ENCODE measurements at places on chromosomes 5 and 9.

DNA sequence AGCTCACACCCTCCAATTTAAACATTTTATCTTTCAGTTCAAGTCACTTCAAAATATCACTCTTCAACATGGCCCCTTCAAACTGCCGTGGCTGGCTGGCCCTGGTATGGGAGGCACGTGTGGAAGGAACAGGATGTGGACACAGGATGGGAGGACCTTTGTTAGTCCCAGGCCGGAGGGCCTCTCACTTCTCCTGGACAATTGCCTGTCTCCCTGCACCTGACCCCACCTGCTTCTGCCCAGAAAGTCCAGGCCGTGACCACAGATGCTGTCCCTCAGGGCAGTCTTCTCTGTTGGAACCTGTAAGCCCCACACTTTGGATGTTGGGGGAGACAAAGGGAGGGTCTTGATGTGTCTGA, 19.4 kb downstream of the AMBP start:
- DNase-seq, result no peak

DNA sequence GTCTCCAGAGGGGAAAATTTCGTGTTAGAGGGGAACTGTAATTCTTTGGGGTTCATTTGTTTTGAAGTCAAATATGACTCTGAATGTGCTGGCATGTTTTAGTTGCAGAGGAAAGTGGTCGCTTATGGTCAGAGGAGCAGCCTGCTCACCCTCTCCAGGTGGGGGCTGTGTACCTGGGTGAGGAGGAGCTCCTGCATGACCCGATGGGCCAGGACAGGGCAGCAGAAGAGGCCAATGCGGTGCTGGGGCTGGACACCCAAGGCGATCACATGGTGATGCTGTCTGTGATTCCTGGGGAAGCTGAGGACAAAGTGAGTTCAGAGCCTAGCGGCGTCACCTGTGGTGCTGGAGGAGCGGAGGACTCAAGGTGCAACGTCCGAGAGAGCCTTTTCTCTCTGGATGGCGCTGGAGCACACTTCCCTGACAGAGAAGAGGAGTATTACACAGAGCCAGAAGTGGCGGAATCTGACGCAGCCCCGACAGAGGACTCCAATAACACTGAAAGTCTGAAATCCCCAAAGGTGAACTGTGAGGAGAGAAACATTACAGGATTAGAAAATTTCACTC, 13.5 kb downstream of the TXNDC15 start:
- DNase-seq, result no peak

DNA sequence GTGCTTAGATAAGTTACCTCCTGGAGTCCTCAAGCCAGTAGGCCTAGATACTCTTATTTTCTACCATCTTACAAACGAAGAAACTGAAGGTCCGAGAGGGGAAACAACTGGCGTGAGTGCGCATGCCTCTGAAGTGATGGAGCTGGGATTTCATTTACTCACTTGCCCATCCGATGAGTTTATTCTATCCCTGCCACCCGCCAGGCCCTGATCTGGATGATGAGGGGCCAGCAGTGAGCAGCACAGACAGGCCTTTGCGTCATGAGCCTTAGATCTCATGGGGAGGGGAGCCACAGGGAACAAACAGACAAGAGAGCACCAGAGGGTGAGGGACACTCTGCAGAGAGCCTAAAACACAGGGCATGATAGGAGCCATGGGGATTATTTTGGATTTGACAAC, 34.1 kb upstream of the SLC2A8 start:
- no peak for DNase-seq

- no peak for DNase-seq
These were observed 68.4 kb downstream of the ANXA1 start for GRCh38 chr9:73219985-73220626.

GRCh38 chr9:88528080-88528790, 6.7 kb upstream of the NXNL2 start:
- no peak for DNase-seq

DNA sequence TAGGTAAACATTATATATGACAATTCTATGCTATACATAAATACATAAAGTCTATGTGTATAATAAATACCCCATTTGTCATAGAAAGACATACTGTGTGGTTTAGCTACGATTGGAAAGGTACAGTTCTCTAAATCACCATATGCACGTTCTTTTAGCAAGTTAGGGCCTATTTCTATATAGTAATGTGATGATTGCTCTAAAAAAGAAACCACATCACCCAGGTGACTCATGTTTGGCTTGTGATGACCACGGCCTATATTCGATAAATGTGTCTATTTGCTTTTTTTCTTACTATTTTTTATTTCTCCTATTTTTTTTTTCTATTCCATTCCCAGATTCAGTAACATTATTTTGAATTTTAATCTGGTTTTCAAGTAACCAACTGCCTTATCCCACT, 34.7 kb downstream of the RETREG1 start:
- DNase-seq, result no peak

DNA sequence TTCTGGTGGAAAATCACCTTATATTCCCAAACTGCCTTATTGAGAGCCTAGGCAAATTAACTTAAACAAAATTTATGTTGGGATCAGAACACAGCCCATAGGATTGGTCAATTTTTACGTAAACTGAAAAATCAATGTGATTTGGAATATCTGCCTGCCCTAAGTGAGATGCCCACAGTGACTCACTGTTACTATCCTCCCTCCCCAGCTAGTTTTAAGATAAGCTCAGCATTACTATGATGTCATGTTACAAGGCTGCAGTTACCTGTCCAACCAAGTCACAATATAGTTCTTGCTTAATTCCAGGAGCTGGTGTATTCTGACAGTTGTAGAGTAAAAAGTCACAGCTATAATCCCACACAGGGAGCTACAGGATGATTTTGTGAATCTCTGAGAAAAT, 23.1 kb downstream of the SKP1 start:
- DNase-seq, result no peak

DNA sequence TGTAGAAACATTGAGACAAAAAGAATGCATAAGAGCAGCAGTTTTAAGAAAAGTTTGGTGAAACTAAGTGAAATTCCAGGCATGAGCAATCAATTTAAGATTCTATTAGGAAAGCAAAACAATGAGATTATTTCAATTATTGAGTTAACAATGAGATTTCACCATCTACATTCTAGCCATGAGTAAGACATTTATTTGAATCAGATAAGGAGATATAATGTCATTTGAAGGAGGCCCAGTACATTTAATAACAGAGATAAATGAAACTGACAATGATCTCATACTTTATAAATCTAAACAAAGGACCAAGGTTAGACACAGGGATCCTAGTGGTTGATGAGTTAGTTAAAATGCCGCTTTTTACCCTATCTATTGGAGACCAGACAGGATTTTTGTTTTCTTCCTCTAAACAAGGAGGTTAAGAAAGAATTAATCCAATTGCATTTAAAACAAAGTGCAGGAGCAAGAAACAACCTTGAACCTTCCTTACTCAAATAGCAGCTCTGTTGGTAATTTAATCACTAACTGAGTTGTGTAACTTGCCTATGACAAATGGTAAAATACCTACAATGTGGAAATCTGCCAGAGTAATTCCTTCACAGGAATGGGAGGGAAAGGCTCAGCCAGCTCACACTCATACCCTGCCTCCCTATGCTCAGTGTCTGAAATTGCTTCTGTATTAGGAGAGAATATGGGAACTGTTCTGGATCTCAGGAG, 103.5 kb upstream of the NR3C1 start:
- DNase-seq, result no peak

DNA sequence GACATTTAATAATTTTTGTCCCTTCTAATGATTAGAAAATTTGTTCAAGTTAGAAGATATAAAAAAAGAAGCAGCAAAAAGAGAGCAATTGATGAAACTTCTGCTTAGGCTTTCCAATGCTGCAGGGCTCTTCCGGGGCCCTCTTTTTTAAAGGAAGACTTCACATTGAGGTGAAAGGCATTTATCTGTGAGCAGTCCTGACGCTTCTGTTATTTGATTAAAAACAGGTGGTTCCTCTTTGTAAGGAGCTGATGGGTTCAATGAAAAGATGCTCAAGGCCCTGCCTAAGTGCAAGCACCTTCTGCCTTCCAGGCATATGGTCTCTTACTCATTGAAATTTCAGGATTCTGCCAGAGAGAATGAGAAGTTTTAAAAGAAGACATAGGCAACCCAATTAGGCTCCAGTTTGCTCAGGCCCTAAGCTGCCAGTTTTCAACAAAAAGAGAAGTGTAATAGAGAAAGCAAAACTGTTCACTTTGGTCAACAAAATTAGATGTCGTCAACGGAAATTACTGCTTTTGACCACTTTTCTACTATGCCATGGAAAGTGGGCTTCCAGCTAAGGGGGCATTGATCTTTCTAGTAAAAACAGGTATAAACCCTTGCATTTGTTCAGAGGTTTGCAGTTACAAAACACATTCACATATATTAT, 100.2 kb downstream of the INSYN2B start:
- no peak for DNase-seq

DNA sequence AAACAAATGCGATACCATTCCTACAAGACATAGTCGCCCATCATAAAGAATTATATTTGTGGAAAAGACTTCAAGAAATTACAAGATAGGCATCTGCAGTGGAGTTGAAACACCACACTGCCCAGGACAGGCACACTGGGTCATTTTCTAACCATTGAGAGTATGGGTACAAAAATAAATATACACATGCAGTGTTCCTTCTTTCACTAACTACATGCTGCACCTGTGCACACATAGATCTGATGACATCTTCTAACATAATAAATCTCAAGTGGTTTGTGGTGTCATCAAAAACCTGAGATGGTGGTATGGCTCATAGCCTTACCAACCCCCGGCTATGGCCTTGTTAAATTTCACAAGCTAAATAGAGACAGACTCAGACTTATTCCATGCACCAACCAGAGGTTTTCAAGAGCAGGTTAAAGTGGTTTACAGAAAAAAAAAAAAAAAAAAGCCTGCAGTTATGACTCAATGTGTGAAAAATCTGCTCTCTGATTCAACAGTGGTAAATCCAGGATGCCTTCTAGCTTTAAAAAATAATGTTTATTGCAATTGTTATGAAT, 12.4 kb upstream of the NFIB start:
- DNase-seq, result no peak

DNA sequence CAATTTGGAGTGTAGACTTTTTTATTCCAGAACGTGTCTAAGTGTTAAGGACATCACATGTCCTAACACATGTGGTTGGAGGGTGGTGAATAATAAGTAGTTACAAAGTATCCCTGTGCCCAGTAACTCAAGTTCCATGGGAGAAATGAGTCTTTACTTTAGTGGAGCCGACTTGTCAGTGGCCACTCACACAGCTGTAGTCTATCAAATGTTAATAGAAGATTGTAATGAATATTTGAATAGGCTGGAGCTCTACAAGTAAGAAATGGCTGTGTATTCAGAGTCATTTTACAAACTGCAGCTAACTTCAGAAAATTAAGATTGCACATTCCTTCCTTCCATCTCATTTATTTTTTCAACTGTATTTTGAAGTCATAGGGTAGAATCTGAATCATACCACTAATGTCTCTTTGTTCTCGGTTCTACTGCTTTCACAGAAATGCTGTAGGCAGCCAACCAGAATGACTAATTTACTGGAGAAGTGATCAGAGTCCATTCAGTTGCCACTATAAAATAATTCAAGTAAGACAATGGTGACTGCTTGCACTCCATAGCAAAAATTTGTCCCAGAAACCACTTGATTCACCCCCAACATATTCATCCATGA, 394.8 kb downstream of the NR2F1-AS1 start:
- DNase-seq, result no peak

- no peak for DNase-seq
These were observed 1.4 kb upstream of the NPR2 start for GRCh38 chr9:35790025-35790384.

DNA sequence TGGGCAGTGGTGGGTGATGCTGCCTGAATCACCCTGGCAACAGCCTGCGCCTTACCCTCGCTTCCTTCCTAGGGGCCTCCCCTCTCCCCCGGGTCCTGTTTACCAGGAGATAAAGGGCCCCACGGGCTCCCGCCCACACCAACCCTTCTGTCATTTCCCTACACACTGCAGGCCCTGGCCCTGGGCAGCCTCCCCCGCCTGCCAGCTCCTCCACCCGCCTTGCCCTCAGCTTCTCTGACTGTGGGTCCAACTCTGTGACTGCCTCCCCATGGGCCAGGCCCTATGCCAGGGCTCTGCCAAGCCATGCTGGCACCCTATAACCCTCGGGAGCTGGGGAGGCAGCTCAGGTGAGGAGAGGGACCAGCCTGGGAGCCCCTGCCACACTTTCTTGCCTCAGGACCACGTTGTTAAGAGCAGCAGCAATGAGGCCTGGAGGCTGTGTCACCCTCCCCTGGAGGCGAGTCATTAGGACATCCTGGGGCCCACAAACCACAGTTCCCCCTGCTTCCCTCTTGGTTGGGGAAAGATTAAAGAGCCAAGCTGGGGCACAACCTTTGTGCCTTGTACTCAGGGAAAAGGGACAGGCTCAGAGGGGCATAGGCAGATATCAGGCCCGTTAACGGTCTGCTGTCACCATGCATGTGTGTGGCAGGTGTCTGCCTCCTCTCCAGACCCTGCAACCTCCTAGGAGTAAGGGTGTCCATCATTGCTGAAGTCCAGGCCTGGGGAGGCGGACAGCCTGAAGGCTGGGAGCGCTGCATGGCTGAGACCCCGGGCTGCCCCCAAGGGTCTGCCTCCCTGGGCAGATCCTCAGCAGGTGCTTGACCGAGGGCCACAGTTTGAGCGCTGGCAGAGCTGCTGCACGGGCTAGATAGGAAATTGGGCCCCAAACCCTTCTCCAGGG, 2.8 kb downstream of the MGAT4B start:
- peak; percentile 58 for DNase-seq

DNA sequence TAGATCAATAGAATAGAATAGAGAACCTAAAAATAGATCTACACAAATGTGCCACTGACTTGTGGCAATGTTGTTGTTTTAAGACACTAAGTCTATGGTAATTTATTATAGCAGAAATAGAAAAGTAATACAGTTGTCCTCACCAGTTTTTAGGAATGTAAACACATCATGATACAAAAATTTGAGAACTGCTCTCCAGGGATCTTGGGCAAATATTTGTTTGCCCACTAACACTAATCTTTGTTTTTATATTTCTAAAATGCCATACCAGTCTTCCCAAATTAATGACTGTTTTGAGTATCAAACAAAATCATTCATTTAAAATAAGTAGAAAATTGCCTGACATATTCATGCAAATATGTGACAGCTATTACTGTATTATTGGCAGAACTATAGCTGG, 297.6 kb downstream of the BRINP1 start:
- DNase-seq, result no peak

GRCh38 chr5:119420169-119420568, 32.1 kb upstream of the HSD17B4 start:
- DNase-seq, result no peak

- no peak for DNase-seq
These were observed 180.6 kb downstream of the DEPDC1B start for GRCh38 chr5:60519372-60519771.

DNA sequence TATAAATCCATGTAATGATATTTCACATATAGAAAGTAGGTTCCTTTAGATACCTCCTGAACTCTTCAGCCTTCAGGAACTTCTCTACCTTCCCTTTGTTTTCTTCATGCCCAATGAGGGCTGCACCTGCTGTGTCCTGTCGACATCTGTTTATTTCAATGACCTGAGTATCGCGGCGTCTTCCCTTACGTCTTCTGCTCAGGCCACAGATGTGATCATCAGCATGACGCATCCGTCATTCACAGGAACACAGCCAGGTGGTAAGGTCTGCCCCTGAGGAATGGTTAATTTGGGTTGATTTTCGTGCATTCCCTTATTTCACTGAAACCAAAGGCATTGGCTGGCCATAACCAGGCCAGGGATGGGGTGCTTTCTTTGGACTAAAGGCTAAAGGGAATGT, 217.1 kb downstream of the MED10 start:
- no peak for DNase-seq
